ENCODE measurements at places on chromosomes 2 and 18.

DNA sequence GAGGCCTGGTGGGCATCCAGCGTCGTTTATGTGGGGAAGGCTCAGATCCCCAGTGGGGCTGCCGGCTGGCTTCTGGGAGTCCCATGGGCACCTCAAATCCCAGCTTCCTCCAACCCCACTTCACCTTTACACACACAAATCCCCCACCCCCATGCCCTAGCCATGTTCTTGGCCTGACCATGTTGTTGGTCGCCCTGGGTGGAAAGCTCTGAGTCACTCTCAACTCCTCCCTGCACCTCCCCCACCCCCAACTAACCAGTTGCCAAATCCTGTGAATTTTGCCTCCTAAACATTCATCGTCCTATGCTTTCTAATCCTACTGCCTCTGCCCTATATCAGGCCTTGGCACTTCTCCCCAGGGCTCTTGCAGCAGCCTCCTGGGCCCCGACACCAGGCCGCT is 6.4 kb downstream of the TNS1 start:
- DNase-seq = no peak

- no peak for DNase-seq
Observed at GRCh38 chr2:101382442-101382841, 4.9 kb downstream of the CREG2 start.

DNA sequence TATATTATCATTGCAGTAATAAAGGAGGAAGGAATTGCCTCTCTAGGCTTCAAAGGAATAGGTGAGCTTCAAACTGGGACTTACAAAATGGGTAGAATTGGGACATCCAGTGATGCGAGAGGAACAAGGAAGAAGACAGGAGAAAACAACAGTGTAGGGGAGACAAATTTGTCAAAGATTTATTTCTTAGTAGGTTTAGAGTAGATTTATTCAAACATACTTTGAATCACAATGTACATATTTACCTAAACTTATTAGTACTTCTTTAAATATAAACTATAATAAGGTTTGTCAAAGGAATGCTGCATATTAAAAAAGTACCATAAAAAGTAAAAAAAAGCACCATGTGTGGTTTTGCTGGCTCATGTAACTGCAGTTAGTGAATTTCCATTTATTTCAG is 161.4 kb upstream of the CDH2 start:
- DNase-seq = no peak

- DNase-seq = no peak
Observed at GRCh38 chr2:182952741-182953450, 85.4 kb downstream of the NCKAP1 start.
